ENCODE measurements at places on chromosomes 2 and 18.

GRCh38 chr2:12737738-12738485 lies 21.2 kb downstream of the TRIB2 start:
- DNase-seq: no peak

GRCh38 chr2:71961289-71962027 lies 186.2 kb downstream of the CYP26B1 start:
- DNase-seq: no peak

- DNase-seq: no peak
These were observed 80.9 kb upstream of the CCDC85A start for GRCh38 chr2:56102866-56103265.

GRCh38 chr2:239198221-239198620 lies 202.6 kb downstream of the HDAC4 start:
- DNase-seq: no peak

GRCh38 chr2:233303252-233303651 lies 4.4 kb upstream of the SAG start:
- DNase-seq: no peak

- DNase-seq: no peak
These were observed 128.3 kb upstream of the ETAA1 start for GRCh38 chr2:67268797-67269196.

- DNase-seq: no peak
These were observed 31.2 kb downstream of the CFAP221 start for GRCh38 chr2:119575439-119575838.

DNA sequence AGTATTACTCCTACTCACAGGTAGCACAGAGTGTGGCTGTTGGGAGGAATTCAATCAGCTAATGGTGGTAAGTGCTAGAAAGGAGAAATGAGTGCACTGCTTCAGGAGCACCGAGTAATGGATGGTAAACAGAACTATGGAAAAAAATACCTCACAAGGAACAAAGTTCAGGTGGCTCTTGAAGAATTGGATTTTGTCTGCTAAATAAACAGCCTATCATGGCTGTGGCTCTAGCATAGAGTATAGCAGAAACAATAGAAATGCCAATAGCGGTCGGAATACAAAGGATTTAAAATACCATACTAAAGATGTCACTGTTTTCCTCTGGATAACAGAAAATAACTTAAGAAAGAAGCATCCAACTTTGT lies 482.5 kb downstream of the NUP35 start:
- no peak for DNase-seq

GRCh38 chr2:42602218-42602875 lies 33.9 kb downstream of the MTA3 start:
- no peak for DNase-seq

GRCh38 chr2:37388074-37388473 lies 43.6 kb downstream of the QPCT start:
- DNase-seq: no peak

GRCh38 chr2:85770786-85771409 lies 17.1 kb downstream of the ATOH8 start:
- DNase-seq: no peak

- no peak for DNase-seq
These were observed 22.5 kb upstream of the RMND5A start for GRCh38 chr2:86697551-86698104.

GRCh38 chr2:9390151-9390850 lies 33.0 kb downstream of the ITGB1BP1 start:
- no peak for DNase-seq

- DNase-seq: no peak
These were observed 18.1 kb upstream of the SNTG2 start for GRCh38 chr2:932320-933115.
